ENCODE measurements at places on chromosomes 3 and 15. TPM values are rescaled to one million over a fixed set of nuclear protein-coding genes. Genes with fewer than 3 reads are reported as not detected.
A peak's percentile ranks its signal among the peaks of the same experiment; 100 is the strongest.

DNA sequence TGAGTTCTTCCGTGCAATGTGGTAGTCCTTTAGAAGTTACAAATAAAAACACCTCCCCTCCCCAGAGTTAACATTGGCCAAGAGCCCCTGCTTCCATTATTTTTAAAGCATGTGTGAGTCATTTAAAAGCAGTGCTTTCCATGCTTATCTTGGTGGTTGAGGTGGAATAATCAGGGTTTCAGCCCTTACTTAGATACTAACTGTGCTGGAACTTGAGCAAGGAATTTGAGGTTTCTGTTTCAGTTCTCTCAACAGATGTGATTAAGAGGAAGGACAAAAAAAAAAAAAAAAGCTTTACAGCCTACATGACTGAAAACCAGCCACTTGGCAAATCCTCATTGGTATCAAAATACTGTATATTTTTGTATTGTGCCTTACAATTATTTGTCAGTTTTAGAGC is 64.5 kb downstream of the CGNL1 start:
- H3K4me3 ChIP-seq, result no peak overlapping the region
- DNase-seq, result peak; percentile 47
- no peaks in the 10 kb centered on the region for H3K27me3 ChIP-seq

DNA sequence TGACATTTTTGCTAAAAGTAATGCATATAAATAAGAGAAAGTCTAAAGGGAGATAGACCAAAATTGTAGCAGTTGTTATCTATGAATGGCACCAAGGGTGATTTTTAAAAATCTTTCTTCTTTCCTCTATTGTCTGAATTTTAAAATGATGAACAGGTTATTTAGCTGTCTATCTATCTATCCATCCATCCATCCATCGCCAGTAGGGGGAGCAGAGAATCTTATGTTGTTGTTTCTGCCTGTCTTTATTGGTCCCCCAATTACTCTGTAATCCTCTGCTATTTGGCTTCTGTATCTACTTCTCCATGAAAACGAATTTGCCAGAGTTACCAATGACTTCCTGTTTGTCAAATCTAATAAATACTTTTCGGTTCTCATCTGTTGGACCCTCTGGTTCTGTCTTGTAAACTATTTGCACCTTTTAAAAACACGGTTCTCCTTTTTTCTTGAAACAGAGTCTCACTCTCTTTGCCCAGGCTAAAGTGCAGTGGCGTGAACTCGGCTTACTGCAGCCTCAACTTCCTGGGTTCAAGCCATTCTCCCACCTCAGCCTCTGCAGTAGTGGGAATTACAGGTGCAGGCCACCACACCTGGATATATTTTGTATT is 86.0 kb downstream of the ECT2 start:
- H3K4me3 ChIP-seq, result no peak overlapping the region
- H3K27ac ChIP-seq, result no peak overlapping the region
- no peaks in the 10 kb centered on the region for H3K36me3 ChIP-seq
- H3K4me1 ChIP-seq, result no peaks in the 10 kb centered on the region
- DNase-seq, result peak; percentile 38

Gene CILP
- total RNA-seq, result 0.07 TPM

DNA sequence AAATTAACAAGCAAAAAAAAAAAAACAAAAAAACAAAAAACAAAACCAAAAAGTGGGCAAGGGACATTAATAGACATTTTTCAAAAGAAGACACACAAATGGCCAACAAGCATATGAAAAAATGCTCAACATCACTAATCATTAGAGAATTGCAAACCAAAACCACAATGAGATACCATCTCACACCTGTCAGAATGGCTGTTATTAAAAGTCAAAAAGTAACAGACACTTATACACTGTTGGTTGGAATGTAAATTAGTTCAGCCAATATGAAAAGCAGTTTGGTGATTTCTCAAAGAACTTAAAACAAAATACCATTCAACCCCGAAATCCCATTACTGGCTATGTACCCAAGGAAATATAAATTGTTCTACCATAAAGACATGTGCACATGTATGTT is 222.4 kb upstream of the CD96 start:
- no peaks in the 10 kb centered on the region for H3K27me3 ChIP-seq
- no peak for DNase-seq
- H3K27ac ChIP-seq, result no peak overlapping the region
- peaks cover 9% of the 10 kb centered on the region for H3K4me1 ChIP-seq
- no peak overlapping the region for H3K4me3 ChIP-seq

Gene KLHL40
- not detected for total RNA-seq

DNA sequence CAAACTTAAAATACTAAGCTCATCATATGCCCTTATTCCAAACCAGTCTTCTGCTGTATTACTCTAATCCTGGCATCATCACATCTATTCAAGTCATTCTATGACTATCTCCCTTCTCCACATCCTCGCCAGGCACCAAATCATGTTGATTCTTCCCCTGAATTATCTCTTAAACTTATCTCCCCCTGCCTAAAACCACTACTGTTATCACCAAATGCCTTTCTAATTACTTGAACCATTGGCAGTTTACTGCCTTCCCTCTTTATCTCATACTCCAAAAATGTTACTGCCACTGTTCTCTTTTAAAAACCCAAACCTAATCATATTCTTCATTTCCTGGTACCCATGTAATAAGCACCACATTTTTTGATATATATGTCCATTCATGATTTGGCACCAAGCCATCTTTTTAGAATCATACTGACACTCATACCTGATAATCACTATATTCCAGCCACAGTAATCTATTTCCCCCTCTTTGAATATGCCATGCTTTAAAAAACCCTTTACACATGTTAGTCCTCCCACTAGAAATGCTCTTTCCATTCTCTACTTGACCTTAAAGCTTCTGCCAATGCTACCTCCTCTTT is 126.8 kb downstream of the PEAK1 start:
- H3K4me3 ChIP-seq, result no peak overlapping the region
- no peak for DNase-seq
- H3K27ac ChIP-seq, result no peak overlapping the region
- no peaks in the 10 kb centered on the region for H3K36me3 ChIP-seq
- no peaks in the 10 kb centered on the region for H3K4me1 ChIP-seq

DNA sequence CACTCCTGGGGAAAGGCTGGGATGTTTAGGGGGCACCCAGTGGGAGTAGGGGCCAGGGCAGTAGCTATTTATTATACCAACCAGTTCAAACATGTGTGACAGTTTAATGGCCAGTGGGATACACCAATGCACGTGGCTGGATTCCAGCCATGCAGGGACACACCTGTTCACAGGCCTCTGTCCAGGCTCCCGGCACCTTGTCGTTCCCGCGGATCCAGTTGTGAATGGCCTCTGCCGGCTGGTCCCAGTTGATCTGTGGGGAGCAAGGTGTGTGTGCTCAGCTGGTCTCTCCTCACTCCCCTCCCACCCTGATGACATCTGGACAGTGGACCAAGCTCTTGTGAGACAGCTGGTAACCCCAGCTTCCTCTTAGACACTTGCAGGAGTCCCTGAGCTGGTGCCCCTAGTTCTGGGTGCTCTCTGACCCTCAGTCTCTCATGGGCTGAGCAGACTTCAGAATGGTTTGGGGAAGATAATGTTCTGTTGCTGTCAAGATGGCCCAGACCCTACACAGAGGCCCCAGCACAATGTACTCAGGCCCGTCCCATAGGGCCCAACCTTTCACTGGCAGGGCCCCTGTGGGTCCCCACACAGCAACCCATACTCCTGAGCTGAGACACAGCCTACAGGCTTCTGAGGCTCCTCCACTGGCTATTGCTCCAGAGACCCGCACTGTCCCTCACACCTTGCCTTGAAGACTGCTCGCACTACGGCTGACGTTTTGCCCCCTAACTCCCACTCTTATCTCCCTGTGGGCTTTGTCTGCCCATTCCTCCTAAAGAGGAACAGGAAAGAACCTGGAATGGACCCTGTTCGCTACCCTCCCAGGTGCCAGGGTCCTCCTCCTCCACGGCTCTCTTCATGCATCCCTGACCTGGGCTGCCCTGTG is 25.8 kb downstream of the ALDH1L1 start:
- no peaks in the 10 kb centered on the region for H3K27me3 ChIP-seq
- H3K4me3 ChIP-seq, result no peak overlapping the region
- H3K4me1 ChIP-seq, result no peaks in the 10 kb centered on the region
- no peak for DNase-seq
- H3K36me3 ChIP-seq, result no peaks in the 10 kb centered on the region

DNA sequence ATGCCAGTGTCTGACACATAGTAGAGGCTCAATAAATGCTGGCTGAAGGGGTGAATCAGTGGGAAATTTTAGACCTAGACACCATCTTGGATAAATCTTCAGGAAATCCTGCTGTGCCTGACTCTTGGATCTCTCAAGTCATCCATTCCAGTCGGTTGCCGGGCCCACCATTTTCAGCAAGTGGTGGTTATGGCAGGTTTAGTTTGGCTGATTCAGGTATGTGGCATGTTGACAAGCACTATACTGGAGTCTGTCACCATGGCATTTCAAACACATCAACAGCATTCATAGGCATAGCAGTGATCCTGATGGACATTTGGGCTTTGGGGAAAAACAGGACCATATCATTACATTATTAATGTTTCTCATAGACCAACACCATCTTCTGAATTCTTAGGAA is 25.7 kb upstream of the APH1B start:
- H3K4me3 ChIP-seq, result no peak overlapping the region
- H3K36me3 ChIP-seq, result peaks cover 3% of the 10 kb centered on the region
- H3K27ac ChIP-seq, result no peak overlapping the region
- no peak for DNase-seq
- H3K4me1 ChIP-seq, result peaks cover 18% of the 10 kb centered on the region

Gene GPR62
- not detected for total RNA-seq

Gene TUSC7
- not detected for total RNA-seq

Gene ADGRG7
- not detected for total RNA-seq

- DNase-seq, result no peak
- no peaks in the 10 kb centered on the region for H3K4me1 ChIP-seq
- H3K27ac ChIP-seq, result no peak overlapping the region
- no peaks in the 10 kb centered on the region for H3K36me3 ChIP-seq
- no peak overlapping the region for H3K4me3 ChIP-seq
Measured at GRCh38 chr3:73548436-73548835, 76.3 kb downstream of the PDZRN3 start.

Gene CCR8
- total RNA-seq, result not detected

DNA sequence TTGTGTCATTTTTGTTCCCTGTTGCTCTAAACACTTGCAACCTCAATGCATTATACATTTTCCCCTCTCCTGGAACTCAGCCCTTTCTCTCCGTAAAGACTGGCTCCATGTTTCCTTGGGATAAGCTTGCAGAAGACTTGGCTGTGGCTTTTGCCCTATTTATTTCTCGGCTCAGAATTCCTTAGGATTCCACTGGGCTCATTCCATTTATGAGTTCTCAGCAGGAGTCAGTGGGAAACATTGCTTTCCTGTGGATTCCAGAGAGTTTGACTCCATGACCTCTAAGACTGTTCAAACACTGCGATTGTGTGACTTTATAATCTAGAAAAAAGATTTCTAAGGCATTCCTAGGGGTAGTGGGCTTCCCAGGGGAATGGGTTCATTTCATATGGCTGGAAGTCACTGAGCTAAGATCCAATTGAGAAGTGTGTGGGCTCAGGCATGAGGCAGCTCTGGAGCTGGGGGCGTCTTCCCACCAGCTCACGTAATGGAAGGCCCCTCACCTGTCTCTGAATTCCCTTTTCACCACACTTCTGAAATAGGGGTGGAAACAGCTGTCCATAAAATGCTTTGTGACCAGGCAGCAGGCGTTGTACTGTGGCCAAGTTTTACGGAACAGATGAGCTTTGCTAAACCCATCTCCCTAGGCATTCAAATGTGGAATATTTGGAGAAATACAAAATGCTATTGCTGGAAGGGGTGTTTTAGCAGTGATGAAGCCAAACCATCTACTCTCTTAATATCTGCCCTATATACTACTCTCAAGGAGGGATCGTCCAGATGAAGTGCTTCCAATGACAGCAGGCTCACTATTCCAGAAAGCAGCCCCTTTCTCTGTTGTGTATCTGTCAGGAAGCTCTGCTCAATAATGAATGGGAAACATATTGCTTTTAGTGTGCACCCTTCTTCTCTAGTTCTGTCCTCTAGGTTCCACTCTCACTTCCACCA is 91.8 kb upstream of the BCL6 start:
- no peaks in the 10 kb centered on the region for H3K27me3 ChIP-seq
- H3K4me3 ChIP-seq, result no peak overlapping the region
- H3K4me1 ChIP-seq, result peaks cover 18% of the 10 kb centered on the region
- no peaks in the 10 kb centered on the region for H3K36me3 ChIP-seq
- DNase-seq, result no peak
- H3K27ac ChIP-seq, result no peak overlapping the region

GRCh38 chr3:127773752-127774395 is 48.4 kb downstream of the MGLL start:
- no peak overlapping the region for H3K4me3 ChIP-seq
- H3K27ac ChIP-seq, result no peak overlapping the region
- peaks cover 22% of the 10 kb centered on the region for H3K4me1 ChIP-seq
- 0 out of 2 replicates have a peak, but pooled peaks cover 5% of the 10 kb centered on the region for H3K36me3 ChIP-seq
- DNase-seq, result no peak

All from PC-9 (cell line).